Activated T-cell treated with anti-CD3 and anti-CD28 coated beads, Interleukin-2, amount 50 U/mL, for 72 hours (primary cell): ENCODE measurements at places on chromosomes 3 and 15. TPM values are rescaled to one million over a fixed set of nuclear protein-coding genes. Genes with fewer than 3 reads are reported as not detected.

The IQCH gene
- total RNA-seq: 3.6 TPM

The TGM4 gene
- total RNA-seq: not detected

The LRRC15 gene
- total RNA-seq: not detected

GRCh38 chr15:47987461-47987860 is 133.3 kb upstream of the SLC24A5 start:
- no peak for DNase-seq
- no peak overlapping the region for H3K4me3 ChIP-seq
- no peak overlapping the region for H3K27ac ChIP-seq
- H3K4me1 ChIP-seq: no peaks in the 10 kb centered on the region
- peaks cover 18% of the 10 kb centered on the region for H3K27me3 ChIP-seq
- no peaks in the 10 kb centered on the region for H3K36me3 ChIP-seq

DNA sequence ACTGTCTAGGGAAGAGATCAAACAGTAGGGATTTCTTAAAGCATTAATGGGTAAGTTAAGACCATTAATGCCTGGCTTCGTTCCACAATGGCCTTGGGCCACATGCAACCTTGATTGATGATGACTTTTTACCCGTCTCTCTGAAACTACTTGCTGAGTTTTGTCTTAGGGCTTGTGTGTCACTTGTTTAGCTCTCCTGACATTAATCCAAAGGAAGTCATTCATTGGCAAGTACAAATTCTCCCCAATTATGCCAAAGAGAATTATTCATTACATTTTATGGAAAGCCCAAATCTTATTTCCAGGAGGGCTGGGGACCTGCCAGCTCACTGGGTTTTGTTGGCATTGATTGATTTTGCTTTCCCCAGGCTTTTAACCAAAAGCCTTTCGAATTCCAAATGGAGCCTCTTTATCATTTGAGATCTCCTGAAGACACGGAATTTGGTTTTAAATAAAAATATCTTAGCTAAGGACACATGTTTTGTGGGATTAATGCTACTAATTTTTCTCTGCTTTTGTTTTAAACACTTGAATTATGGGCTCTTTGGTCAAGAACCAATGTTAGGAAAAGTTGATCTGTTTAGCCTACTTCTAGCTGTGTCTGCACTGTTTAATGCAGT is 40.7 kb downstream of the SERPINI1 start:
- no peaks in the 10 kb centered on the region for H3K4me1 ChIP-seq
- no peaks in the 10 kb centered on the region for H3K36me3 ChIP-seq
- H3K27me3 ChIP-seq: no peaks in the 10 kb centered on the region

GRCh38 chr3:151305060-151305774 is 11.4 kb downstream of the GPR87 start:
- peak; percentile 35 for DNase-seq
- H3K36me3 ChIP-seq: no peaks in the 10 kb centered on the region
- peaks cover 86% of the 10 kb centered on the region for H3K4me1 ChIP-seq
- peak overlapping the region; percentile 85 for H3K27ac ChIP-seq
- peaks cover 22% of the 10 kb centered on the region for H3K27me3 ChIP-seq

DNA sequence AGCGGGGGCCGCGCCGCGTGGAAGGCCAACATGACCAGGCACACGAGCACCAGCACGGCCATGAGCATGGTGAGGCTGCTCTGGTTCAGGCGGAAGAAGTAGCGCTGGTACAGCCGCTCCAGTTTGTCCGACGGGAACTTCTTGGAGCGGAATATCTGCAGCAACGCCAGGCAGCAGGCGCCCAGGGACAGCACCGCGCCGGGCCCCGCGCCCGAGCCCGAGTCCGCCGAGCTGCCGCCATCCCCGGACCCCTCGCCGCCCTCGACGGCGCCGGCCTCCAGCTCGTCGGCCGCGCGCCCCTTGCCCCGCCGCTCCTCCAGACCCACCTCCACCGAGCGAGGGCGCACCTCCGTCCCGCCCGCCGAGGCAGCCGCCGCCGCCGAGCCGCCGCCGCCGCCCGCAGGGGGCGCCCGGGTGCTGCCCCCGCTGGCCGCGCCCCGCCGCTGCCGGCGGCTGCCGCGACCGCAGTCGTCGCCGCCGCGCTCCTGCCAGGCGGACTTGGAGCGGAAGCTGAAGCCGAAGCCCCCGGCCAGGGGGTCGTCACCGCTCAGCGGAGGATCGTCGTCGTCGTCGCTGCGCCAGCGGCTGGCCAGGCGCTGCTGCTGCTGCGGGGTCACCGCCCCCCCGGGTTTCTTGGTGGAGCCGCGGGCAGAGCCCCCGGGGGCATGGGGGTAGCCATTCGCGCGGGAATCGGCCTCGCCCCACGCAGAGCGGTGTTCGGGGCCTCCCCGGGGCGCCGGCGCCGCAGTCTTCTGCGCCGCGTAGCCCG is 957 bp downstream of the ADCY5 start:
- H3K36me3 ChIP-seq: peaks cover 2% of the 10 kb centered on the region
- H3K27me3 ChIP-seq: peaks cover 61% of the 10 kb centered on the region

- H3K36me3 ChIP-seq: no peaks in the 10 kb centered on the region
- no peaks in the 10 kb centered on the region for H3K27me3 ChIP-seq
- no peaks in the 10 kb centered on the region for H3K4me1 ChIP-seq
- no peak overlapping the region for H3K4me3 ChIP-seq
- DNase-seq: no peak
- H3K27ac ChIP-seq: no peak overlapping the region
Measured at GRCh38 chr3:54670201-54671000, 257.5 kb downstream of the LRTM1 start.

DNA sequence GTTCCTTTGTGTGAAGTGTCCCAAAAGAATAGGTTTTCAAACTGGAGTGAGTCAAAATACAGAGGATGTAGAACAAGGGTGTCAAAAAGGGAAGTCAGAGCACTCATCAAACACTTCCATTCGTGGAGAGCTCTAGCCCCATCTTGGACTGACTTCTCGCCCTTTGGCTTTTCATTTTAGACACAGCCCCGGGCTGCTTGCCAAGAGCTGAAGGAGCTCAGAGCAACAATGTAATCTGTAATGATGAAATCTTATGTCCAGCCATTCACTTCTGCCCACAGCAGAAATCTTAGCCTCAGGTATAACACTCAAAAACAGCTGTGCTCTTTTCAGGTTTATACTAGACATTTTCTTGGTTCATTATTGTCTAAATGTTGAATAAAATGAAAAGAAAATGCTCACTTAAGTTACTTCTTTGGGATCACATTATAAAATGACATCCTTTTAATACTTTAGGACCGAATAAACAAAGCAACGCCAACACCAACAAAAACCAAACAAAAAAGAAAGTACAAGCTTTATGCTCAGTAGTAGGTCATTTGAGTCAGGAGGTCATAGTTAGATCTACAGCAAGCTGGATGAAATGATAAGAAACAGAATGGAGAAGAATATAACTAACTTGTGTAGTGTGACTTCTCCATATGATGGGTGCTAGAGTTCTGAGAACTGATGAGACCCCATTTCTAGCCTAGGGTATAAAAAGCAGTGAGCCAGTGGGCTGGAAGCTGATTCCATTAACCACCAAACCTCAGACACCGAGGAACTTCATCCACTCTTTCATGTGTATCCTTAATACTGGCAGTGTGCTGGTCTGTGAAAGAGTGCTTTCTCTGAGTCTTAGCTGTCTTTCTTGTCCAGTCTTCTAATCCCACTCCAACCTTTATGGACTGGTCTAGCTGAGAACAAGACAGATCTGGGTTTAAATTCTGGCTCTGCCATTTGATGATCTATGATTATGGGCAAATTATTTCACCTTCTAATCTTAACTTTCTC is 131.8 kb upstream of the SLC7A14 start:
- no peak overlapping the region for H3K27ac ChIP-seq
- H3K27me3 ChIP-seq: peaks cover 57% of the 10 kb centered on the region
- H3K4me3 ChIP-seq: no peak overlapping the region
- H3K4me1 ChIP-seq: no peaks in the 10 kb centered on the region
- no peak for DNase-seq
- peaks cover 1% of the 10 kb centered on the region for H3K36me3 ChIP-seq

DNA sequence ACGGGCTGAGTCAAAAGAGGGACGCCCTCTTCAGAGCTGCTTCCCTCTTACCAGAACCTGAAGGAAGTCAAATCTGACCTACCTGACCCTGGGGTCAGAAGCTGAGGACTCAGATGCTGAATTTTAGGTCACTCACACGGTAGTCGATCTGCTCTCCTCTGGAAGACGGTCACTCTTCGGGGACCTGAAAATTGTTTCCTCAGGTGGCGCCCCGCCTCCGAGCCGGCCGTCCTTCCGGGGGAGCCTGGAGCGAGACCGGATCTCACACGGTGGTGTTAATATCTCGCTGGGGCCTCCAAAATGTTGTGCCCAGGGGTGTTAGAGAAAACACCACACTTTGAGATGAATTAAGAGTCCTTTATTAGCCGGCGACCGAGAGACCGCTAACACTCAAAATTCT is 737.2 kb downstream of the SI start:
- H3K4me3 ChIP-seq: no peak overlapping the region
- H3K27me3 ChIP-seq: no peaks in the 10 kb centered on the region
- no peak overlapping the region for H3K27ac ChIP-seq
- H3K4me1 ChIP-seq: no peaks in the 10 kb centered on the region

DNA sequence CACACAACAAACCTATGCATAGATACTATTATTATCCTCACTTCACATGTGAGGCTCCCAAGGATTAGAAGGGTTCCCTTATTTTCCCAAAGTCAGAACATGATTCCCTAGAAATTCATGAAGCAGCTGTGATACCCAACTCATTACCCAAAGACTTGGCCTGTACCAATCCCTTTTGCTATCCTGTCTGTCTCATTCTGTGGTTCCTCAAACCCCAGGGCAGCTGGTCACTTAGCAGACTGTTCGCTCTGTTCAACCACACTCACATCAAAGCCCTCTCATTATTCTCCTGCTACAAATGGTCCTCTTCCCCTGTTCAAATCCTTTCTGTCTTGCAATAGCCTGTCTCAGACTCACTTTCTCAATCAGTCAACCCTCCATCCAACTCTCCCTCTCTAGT is 154.3 kb upstream of the TRIM42 start:
- no peak overlapping the region for H3K27ac ChIP-seq
- no peak for DNase-seq
- no peaks in the 10 kb centered on the region for H3K4me1 ChIP-seq
- peaks cover 30% of the 10 kb centered on the region for H3K27me3 ChIP-seq
- H3K4me3 ChIP-seq: no peak overlapping the region

GRCh38 chr3:25292036-25292435 is 136.0 kb upstream of the RARB start:
- H3K4me1 ChIP-seq: no peaks in the 10 kb centered on the region
- H3K27ac ChIP-seq: no peak overlapping the region
- H3K27me3 ChIP-seq: no peaks in the 10 kb centered on the region
- no peak overlapping the region for H3K4me3 ChIP-seq
- no peaks in the 10 kb centered on the region for H3K36me3 ChIP-seq

GRCh38 chr15:26453914-26454313 is 319.0 kb downstream of the GABRB3 start:
- no peak overlapping the region for H3K27ac ChIP-seq
- H3K36me3 ChIP-seq: peaks cover 5% of the 10 kb centered on the region
- H3K4me1 ChIP-seq: no peaks in the 10 kb centered on the region
- H3K27me3 ChIP-seq: no peaks in the 10 kb centered on the region
- no peak overlapping the region for H3K4me3 ChIP-seq

DNA sequence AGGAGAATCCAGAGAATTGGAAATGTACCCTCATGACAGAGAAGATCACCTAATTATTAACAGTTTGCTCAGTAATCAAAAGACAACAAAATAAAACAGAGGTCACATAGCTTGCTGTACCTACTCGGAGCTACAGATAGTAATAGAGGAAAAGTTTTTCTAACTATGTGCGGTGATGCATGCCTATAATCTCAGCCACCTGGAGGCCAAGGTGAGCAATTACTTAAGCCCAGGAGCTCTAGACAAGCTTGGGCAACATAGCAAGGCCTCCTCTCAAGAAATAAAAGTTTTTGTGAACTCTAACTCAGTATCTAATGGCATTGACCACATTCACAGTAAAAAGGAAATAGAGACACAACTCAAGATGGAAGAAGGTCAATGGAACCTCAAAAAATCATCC is 243.6 kb downstream of the ATP8B4 start:
- H3K27me3 ChIP-seq: no peaks in the 10 kb centered on the region
- H3K36me3 ChIP-seq: no peaks in the 10 kb centered on the region
- H3K27ac ChIP-seq: no peak overlapping the region
- H3K4me3 ChIP-seq: no peak overlapping the region
- H3K4me1 ChIP-seq: no peaks in the 10 kb centered on the region

DNA sequence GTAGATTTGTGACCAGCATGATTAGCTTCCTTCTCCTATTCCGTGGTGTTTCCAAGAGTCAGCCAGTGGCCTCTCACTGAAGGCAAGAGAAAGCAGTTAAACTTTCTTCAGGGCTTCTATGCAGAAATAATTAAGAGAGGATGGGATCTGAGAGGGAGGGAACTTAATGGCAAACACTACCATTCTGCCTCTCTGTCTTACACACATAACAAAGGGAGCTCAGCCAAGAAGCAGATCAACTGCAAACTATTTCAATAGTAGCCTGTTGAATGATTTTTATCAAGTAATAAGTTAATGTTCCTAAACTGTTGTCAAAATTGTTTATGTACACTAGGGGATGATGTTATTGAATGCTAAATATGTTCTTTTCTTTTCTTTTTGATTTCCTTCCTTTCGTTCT is 11.8 kb downstream of the OXSR1 start:
- no peaks in the 10 kb centered on the region for H3K36me3 ChIP-seq
- H3K27ac ChIP-seq: no peak overlapping the region
- DNase-seq: no peak
- peaks cover 48% of the 10 kb centered on the region for H3K4me1 ChIP-seq
- H3K4me3 ChIP-seq: no peak overlapping the region

GRCh38 chr3:53211706-53212702 is 43.8 kb downstream of the TKT start:
- peaks cover 14% of the 10 kb centered on the region for H3K4me1 ChIP-seq
- H3K27me3 ChIP-seq: peaks cover 11% of the 10 kb centered on the region
- peaks cover 8% of the 10 kb centered on the region for H3K36me3 ChIP-seq

DNA sequence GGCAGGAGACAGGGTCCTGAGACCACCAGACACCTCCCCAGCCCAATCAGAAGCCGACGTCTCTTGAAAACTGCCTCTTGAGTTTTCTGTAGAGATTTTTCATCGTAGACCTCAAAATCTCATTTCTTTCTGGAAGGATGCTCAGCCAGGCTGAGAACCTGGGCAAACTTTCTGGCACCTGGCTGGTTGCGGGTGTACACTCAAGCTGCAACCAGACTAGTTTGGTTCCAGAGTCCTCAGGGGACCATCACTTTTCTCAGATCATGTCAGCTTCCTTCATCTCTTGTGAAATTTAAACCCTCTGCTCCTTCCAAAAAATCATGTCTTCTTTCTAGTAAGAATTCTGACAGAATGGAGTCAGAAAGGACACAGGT is 45.1 kb downstream of the CMTM7 start:
- peak overlapping the region; percentile 92 for H3K27ac ChIP-seq
- no peak for DNase-seq
- peaks cover 91% of the 10 kb centered on the region for H3K4me1 ChIP-seq
- peaks cover 1% of the 10 kb centered on the region for H3K36me3 ChIP-seq
- H3K27me3 ChIP-seq: no peaks in the 10 kb centered on the region

- peaks cover 2% of the 10 kb centered on the region for H3K36me3 ChIP-seq
- no peak overlapping the region for H3K4me3 ChIP-seq
- DNase-seq: peak; percentile 2
- H3K27ac ChIP-seq: peak overlapping the region; percentile 82
- H3K27me3 ChIP-seq: peaks cover 17% of the 10 kb centered on the region
Measured at GRCh38 chr3:29686889-29687592, 406.2 kb downstream of the RBMS3 start.

DNA sequence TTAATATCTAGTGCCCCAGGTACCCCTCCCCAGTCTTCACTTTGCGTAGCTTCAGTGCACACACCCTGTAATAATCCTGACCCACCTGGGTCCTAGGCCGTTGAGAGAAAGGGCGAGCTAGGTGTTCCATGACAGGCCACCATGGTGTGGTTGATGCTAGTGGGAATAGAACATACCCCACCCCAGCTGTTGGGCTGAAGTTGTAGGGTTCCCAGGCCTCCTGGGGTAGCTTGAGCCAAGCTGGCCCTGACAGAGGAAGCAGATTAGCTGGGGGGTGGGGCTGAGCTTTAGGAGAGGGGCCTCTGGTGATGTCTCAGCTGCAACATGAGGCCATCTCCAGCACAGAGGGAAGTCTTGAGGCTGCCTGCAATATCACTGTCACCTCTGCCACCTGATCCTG is 40.5 kb downstream of the RAB11A start:
- no peaks in the 10 kb centered on the region for H3K36me3 ChIP-seq
- no peak overlapping the region for H3K27ac ChIP-seq
- H3K4me1 ChIP-seq: no peaks in the 10 kb centered on the region
